Panc1 (cell line): ENCODE measurements at places on chromosomes 1 and 21. TPM values are rescaled to one million over a fixed set of nuclear protein-coding genes. Genes with fewer than 3 reads are reported as not detected.

- H3K4me3 ChIP-seq = no peak overlapping the region
- no peaks in the 10 kb centered on the region for H3K27me3 ChIP-seq
- no peaks in the 10 kb centered on the region for H3K4me1 ChIP-seq
- H3K27ac ChIP-seq = no peak overlapping the region
- DNase-seq = no peak
- H3K36me3 ChIP-seq = no peaks in the 10 kb centered on the region
Observed at GRCh38 chr1:213685992-213686582, 301.7 kb upstream of the PROX1 start.

The TTLL10 gene
- total RNA-seq = not detected

DNA sequence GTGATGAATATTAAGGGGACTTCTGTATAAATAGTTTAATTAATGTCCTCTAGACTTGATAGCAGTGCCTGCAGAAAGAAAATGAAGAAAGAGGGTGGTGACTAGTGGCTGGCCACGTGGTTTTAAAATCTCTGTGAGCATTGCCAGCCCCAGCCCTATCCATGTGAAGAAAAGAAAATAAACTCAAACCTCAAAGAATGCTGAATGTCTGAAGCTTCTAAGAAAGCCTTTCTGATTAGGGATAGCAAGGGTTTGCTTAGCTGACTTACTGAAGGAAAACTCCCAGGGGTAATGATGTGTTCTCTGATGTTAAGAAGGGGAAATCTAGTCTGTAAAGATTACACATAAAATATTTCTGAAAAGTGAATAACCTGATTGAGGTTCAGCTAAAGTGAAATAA lies 31.8 kb downstream of the ADGRL2 start:
- H3K36me3 ChIP-seq = no peaks in the 10 kb centered on the region
- no peaks in the 10 kb centered on the region for H3K27me3 ChIP-seq
- peaks cover 27% of the 10 kb centered on the region for H3K4me1 ChIP-seq
- DNase-seq = no peak

DNA sequence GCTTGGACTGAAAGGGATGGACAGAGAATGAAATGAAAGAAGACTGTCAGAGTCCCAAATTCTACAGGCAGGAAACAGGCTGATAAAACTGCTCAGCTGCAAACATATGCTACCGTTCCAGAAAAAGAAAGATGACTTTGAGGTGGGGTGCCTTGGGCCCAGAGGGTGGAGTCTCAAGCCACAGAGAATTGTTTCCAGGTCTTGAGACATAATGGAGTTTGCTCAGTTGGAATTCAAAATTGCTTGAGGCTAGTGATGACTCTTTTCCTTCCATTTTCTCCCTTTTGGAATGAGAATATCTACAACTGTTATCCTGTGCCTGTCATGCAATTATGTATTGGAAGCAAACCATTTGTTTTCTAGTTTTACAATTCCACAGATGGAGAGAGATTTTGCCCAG lies 23.6 kb upstream of the PSEN2 start:
- H3K4me3 ChIP-seq = no peak overlapping the region
- H3K27me3 ChIP-seq = no peaks in the 10 kb centered on the region
- H3K4me1 ChIP-seq = no peaks in the 10 kb centered on the region

GRCh38 chr1:213387380-213388015 lies 336.5 kb downstream of the RPS6KC1 start:
- no peak overlapping the region for H3K27ac ChIP-seq
- no peaks in the 10 kb centered on the region for H3K36me3 ChIP-seq
- peaks cover 2% of the 10 kb centered on the region for H3K27me3 ChIP-seq
- no peak overlapping the region for H3K4me3 ChIP-seq

- no peak overlapping the region for H3K27ac ChIP-seq
- 0 out of 2 replicates have a peak, but pooled peaks cover under 1% of the 10 kb centered on the region for H3K36me3 ChIP-seq
- H3K4me1 ChIP-seq = no peaks in the 10 kb centered on the region
- H3K27me3 ChIP-seq = no peaks in the 10 kb centered on the region
- DNase-seq = no peak
Observed at GRCh38 chr1:16260814-16261213, 23.8 kb upstream of the CPLANE2 start.

- no peak overlapping the region for H3K4me3 ChIP-seq
- no peaks in the 10 kb centered on the region for H3K36me3 ChIP-seq
- H3K27ac ChIP-seq = no peak overlapping the region
- no peak for DNase-seq
- H3K4me1 ChIP-seq = no peaks in the 10 kb centered on the region
Observed at GRCh38 chr1:68984289-68984688, 487.4 kb upstream of the DEPDC1 start.

GRCh38 chr1:86466986-86467385 lies 1.7 kb upstream of the CLCA1 start:
- H3K27me3 ChIP-seq = peaks cover 27% of the 10 kb centered on the region
- H3K36me3 ChIP-seq = no peaks in the 10 kb centered on the region
- H3K4me1 ChIP-seq = no peaks in the 10 kb centered on the region
- H3K27ac ChIP-seq = no peak overlapping the region
- no peak for DNase-seq

DNA sequence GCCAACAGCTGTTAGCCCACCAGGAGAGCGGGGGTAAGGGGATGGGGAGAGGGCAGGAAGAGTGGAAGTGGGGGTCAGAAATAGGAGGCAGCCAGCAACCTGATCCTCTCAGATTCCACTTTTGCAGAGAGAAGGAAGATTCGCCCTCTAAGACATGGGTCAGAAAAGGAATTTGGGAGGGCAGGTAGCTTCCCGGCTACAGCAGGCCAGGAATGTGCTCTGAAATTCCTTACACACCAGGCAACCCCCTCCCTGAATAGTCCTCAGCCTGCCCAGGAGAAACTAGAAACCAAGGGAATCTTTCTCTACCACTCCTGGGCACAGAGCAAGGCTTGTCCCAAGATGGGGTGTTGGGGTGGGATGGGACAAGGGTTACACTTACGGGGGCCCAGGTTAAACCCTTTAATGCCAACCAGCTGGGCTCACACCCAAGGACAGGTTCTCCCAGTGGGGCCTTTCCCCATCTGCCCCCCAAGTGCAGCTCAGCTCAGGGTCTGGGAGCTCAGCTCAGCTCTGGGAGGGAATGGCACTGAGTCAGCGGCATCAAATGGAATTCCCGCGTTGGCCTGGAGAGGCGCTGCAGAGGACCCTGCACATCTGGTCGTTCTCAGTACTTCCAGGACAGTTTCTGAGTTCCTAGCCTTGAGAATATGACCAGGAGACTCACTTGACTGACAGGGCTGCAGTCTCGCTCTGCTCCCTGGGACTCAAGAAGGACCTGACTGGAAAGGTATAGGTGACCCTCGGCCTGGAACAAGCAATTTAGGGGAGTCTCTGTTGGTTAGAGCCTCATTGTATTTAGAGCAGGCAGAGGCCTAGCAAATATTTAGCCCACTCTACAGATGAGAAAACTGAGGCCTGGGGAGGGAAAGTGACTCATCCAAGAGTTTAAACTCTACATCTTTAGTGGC lies 761 bp downstream of the TNNT2 start:
- H3K36me3 ChIP-seq = no peaks in the 10 kb centered on the region
- no peak for DNase-seq
- no peaks in the 10 kb centered on the region for H3K4me1 ChIP-seq
- peaks cover 10% of the 10 kb centered on the region; the same call in 1 of the 2 replicates for H3K27me3 ChIP-seq
- H3K27ac ChIP-seq = no peak overlapping the region

The MAN1C1 gene
- 1.5 TPM for total RNA-seq

The BARHL2 gene
- not detected for total RNA-seq
